ENCODE measurements at places on chromosomes 2 and 18. TPM values are rescaled to one million over a fixed set of nuclear protein-coding genes. Genes with fewer than 3 reads are reported as not detected.

ALPG gene
- not detected for total RNA-seq

ANKRD30B gene
- total RNA-seq: not detected

GRHL1 gene
- total RNA-seq: 3.7 TPM

TMEM200C gene
- not detected for total RNA-seq

MYO5B gene
- 0.12 TPM for total RNA-seq

TUBA4B gene
- total RNA-seq: not detected

DNA sequence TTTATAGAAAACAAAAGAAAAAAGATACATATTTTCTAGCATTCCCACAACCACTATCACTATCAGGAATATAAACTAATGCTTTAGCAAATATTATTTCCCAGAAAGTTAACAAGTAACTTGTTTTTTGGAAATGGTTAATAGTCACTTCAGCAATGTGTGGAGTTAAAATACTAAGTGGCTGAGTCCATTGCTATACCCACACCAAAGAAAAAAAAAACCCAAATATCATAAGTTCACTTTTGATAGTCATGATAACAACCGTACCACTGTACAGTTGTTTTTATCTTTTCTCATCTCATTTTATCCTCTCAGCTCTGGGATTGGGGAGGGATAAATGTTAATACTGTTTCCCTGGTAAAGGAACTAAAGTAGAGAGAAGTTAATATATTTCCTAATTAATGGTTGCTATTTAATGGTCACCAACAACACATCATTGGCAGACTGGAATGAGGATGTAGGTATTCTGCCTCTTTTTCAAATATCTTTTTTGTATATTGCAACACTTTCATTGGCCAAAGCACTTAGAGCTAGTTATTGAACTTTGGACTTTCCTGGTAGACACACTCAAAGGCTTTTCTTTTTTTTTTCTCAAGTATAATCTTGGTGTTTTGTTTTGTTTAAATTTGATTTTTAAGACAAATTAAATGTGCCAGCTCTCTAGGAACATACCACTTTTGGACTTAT is 18.4 kb upstream of the KANSL1L start:
- H3K27me3 ChIP-seq: peaks cover 5% of the 10 kb centered on the region
- no peaks in the 10 kb centered on the region for H3K36me3 ChIP-seq
- no peaks in the 10 kb centered on the region for H3K4me1 ChIP-seq
- no peak for DNase-seq

DNA sequence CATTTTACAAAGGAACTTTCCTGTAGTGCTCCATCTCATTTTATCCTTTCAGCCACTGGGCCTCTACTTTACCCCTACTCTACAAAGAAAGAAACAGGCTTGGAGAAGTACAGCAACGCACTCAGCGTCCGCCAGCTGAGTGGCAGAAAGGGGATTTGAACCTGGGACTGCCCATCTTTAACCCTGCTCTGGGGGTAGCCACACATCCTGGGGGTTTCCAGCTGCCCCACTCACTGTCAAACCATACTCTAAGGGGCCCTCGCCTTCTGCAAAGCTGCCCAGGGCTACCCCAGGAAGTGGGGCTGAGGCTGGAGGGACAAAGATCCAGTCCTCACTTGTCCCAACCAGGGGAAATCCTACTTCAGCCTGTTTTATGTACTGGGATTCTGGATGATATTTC is 17.9 kb downstream of the HS1BP3 start:
- H3K4me1 ChIP-seq: peaks cover 10% of the 10 kb centered on the region
- H3K36me3 ChIP-seq: peaks cover 4% of the 10 kb centered on the region
- no peak for DNase-seq
- H3K27ac ChIP-seq: no peak overlapping the region
- no peaks in the 10 kb centered on the region for H3K27me3 ChIP-seq

- no peak overlapping the region for H3K4me3 ChIP-seq
- no peaks in the 10 kb centered on the region for H3K27me3 ChIP-seq
- no peaks in the 10 kb centered on the region for H3K36me3 ChIP-seq
- no peak for DNase-seq
- no peaks in the 10 kb centered on the region for H3K4me1 ChIP-seq
These were observed 2084.4 kb upstream of the PIK3C3 start for GRCh38 chr18:39870591-39870990.

GRCh38 chr2:6679471-6679870 is 186.2 kb downstream of the CMPK2 start:
- DNase-seq: no peak
- H3K4me3 ChIP-seq: no peak overlapping the region
- no peak overlapping the region for H3K27ac ChIP-seq
- peaks cover 2% of the 10 kb centered on the region for H3K4me1 ChIP-seq
- H3K36me3 ChIP-seq: no peaks in the 10 kb centered on the region
- peaks cover 24% of the 10 kb centered on the region for H3K27me3 ChIP-seq

DNA sequence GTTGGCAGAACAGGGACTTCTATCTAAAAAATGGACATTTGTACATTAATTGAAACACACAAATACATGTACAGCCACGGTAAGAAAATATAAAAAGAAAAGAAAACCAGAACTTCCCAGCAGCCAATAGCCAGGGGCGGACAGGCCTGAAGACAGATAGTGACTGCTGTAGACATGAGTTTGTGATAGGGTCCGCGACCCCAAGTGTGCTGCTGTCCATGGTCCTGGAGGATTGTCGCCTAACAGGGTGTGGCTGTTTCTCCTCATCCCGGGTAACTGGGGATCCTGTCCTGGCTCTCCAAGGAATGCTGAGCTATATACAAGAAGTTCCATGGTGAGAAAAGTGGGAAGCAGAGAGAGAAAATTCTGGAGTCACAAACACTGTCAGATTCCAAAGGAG is 266.5 kb upstream of the SALL3 start:
- peaks cover 6% of the 10 kb centered on the region for H3K27me3 ChIP-seq
- no peaks in the 10 kb centered on the region for H3K4me1 ChIP-seq
- no peak for DNase-seq
- no peak overlapping the region for H3K4me3 ChIP-seq
- H3K27ac ChIP-seq: no peak overlapping the region

- H3K4me3 ChIP-seq: no peak overlapping the region
- no peak overlapping the region for H3K27ac ChIP-seq
- H3K4me1 ChIP-seq: no peaks in the 10 kb centered on the region
- H3K27me3 ChIP-seq: no peaks in the 10 kb centered on the region
These were observed 1089.9 kb upstream of the DDX18 start for GRCh38 chr2:116724550-116724949.

DNA sequence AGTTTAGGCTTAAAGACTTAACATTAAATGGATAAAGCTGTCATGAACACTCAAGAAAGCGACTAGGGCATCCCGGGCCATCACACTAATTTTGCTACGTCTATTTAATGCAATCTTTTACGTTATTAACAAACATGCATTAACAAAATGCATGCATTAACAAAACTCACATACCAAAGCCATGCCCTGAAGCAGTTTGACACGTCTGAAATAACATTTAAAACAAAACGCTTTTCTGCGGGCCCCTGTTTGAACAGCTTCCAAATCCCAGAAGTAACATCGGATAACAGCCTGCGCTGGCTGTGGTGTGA is 458 bp downstream of the B4GALT6 start:
- peak overlapping the region; percentile 93 for H3K4me3 ChIP-seq
- H3K4me1 ChIP-seq: peaks cover 13% of the 10 kb centered on the region
- DNase-seq: no peak
- peaks cover 7% of the 10 kb centered on the region for H3K36me3 ChIP-seq
- H3K27me3 ChIP-seq: peaks cover 58% of the 10 kb centered on the region

GRCh38 chr2:106336737-106337136 is 131.5 kb downstream of the RGPD3 start:
- no peaks in the 10 kb centered on the region for H3K36me3 ChIP-seq
- H3K27me3 ChIP-seq: no peaks in the 10 kb centered on the region
- no peak overlapping the region for H3K27ac ChIP-seq
- DNase-seq: no peak
- peaks cover 6% of the 10 kb centered on the region for H3K4me1 ChIP-seq
- no peak overlapping the region for H3K4me3 ChIP-seq

DNA sequence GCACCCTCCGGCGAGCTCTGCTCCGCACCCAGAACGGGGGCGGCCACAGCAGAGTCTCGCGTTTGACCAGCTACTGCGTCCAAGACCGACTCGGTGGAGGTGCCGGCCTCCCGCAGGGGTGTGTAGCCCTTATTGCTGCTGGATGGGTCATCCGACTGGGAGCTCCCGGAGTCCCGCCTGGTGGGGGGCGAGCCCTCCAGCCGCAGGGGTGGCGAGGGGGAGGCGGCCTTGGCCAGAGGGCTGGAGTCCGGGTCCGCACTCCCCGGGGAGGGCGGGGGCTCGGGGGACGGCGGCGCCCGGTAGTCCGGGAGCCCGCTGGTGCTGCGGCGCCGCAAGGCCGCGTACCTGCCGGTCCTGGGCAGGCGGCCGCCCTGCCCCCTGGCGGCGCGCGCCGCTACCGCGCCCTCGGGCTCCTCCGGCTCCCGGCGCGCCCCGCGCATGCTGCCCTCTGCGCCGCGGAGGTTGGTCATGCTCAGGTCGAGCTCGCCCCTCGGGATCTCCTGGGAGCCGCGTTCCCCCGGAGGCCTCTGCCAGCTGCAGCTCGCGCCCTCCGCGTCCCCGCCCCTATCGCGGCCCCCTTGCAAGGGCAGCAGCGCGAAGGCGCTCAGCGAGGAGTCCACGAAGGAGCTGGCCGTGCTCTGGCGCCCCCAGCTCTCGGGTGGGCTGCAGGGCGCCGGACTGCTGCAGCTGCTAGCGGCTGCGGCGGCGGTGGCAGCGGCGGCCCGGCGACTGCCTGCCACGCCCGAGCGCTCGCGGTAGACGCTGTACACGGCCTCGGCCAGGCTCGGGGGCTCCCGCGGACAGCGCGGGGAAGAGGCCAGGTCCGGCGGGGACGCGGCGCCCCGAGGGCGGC is 4.8 kb downstream of the TMEM200C start:
- H3K4me1 ChIP-seq: no peaks in the 10 kb centered on the region
- H3K27ac ChIP-seq: no peak overlapping the region
- no peak overlapping the region for H3K4me3 ChIP-seq

GRCh38 chr18:12886498-12887126 is 2.6 kb upstream of the PTPN2 start:
- peaks cover 5% of the 10 kb centered on the region for H3K36me3 ChIP-seq
- no peaks in the 10 kb centered on the region for H3K27me3 ChIP-seq
- H3K4me3 ChIP-seq: no peak overlapping the region
- peak overlapping the region; percentile 29 for H3K27ac ChIP-seq

DNA sequence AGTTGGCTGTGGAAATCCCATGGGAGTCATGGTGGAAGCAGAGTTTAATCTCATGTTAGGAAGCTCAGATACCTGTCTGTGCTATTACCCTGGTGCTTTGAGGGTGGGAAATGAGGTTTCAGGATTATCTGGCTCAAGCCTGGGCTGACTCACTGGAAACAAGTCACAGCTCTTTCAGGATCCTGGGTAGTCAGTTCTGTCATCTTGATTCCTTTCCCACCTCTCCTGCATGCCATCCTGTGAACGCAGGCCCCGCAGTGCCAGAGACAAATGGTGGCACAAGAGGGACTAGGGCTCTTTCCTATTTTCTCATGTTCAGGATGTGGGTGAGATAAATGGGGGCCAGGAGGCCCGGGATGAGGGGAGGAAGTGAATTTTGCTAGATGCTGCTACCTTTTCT is 3.7 kb upstream of the FAM136A start:
- H3K4me3 ChIP-seq: no peak overlapping the region
- H3K27me3 ChIP-seq: peaks cover 10% of the 10 kb centered on the region
- H3K4me1 ChIP-seq: peaks cover 12% of the 10 kb centered on the region

- H3K4me3 ChIP-seq: no peak overlapping the region
- DNase-seq: no peak
- H3K27ac ChIP-seq: no peak overlapping the region
- H3K27me3 ChIP-seq: no peaks in the 10 kb centered on the region
- H3K36me3 ChIP-seq: no peaks in the 10 kb centered on the region
These were observed 50.2 kb upstream of the LRP1B start for GRCh38 chr2:142180820-142181533.

- no peak overlapping the region for H3K27ac ChIP-seq
- H3K36me3 ChIP-seq: no peaks in the 10 kb centered on the region
- no peaks in the 10 kb centered on the region for H3K27me3 ChIP-seq
- no peak overlapping the region for H3K4me3 ChIP-seq
- H3K4me1 ChIP-seq: no peaks in the 10 kb centered on the region
These were observed 350.8 kb downstream of the PTH2R start for GRCh38 chr2:208757364-208757763.

- no peak overlapping the region for H3K4me3 ChIP-seq
- H3K27ac ChIP-seq: no peak overlapping the region
- H3K27me3 ChIP-seq: peaks cover 50% of the 10 kb centered on the region
- no peaks in the 10 kb centered on the region for H3K36me3 ChIP-seq
- H3K4me1 ChIP-seq: peaks cover 2% of the 10 kb centered on the region
These were observed 116.9 kb upstream of the FHL2 start for GRCh38 chr2:105515581-105516415.

DNA sequence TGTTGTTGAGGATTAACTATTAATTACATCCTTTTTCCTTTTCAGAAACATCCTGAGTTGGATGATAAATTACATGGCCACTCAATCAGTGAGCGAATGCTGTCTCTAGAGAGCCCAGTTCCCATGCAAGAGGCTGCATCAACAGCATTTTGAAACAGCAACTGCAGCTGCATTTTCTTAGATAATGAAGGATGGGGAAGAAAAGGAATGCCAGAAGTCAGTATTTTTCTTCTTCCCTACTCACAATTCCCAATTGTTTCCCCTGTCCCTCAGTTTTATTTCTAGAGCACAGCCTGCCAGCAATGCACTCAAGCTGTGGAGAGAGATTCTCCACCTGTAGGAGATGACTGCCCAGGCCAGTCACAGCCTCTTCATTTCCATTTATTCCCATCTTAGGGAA is 6.9 kb downstream of the SCN7A start:
- no peak overlapping the region for H3K4me3 ChIP-seq
- no peak for DNase-seq
- no peaks in the 10 kb centered on the region for H3K4me1 ChIP-seq
- no peak overlapping the region for H3K27ac ChIP-seq

DNA sequence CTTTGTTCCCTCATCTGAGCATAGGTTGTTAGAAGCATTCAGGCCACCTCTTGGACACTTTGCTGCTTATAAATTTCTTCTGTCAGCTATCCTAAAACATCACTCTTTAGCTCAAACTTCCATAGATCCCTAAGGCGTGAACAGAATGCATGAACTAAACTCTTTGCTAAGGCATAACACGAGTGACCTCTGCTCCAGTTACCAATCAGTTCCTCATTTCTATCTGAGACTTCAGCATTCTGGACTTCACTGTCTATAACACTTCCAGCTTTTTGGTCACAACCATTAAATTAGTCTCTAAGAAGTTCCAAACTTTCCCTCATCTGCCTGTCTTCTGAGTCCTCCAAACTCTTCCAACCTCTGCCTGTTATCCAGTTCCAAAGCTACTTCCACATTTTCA is 8.3 kb upstream of the VWA3B start:
- peaks cover 9% of the 10 kb centered on the region for H3K27me3 ChIP-seq
- H3K4me1 ChIP-seq: peaks cover 9% of the 10 kb centered on the region
- no peak overlapping the region for H3K27ac ChIP-seq
- no peak for DNase-seq

DNA sequence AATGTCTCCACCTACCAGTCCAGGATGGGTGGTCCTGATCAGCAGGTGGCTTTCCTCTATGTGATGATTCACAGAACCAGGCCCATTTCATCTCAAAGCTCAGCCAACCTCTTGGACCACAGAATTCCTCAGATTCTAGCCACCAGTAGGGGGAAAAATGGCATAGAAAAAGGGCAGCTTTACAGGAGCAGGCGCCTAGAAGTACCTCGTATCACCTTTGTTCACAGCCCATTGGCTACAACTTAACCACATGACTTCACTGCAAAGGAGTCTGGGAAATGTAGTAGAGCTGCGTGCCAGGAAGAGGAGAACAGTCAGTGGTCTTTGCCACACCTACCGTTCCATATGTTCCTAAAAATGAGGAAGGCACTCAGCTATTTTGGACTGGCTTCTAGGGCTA is 62.8 kb upstream of the DTNA start:
- no peak overlapping the region for H3K4me3 ChIP-seq
- H3K36me3 ChIP-seq: no peaks in the 10 kb centered on the region
- DNase-seq: no peak
